ENCODE measurements at places on chromosomes 6 and 20.

- no peak for DNase-seq
Observed at GRCh38 chr6:502761-503160, 111.2 kb downstream of the IRF4 start.

DNA sequence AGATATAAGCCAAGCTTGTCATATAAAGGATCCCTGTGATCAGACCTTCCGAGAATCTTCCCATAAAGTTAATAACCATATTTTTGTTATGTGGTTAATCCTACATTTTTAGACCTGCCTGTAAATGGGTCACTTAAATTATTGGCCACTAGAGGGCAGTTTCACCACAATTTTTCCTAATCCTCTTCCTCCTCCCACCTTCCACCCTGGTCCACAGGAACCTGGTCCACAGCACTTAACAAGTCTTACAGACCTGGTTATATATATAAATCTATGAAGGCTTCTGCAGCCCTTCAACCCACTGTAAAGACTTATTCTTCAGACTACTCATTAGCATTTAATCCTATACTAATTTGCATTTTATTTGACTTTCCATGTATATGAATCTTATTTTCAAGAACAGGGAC, 28.3 kb downstream of the MRS2 start:
- peak; percentile 14 for DNase-seq

- no peak for DNase-seq
Observed at GRCh38 chr6:104187616-104188015, 672.1 kb downstream of the HACE1 start.

DNA sequence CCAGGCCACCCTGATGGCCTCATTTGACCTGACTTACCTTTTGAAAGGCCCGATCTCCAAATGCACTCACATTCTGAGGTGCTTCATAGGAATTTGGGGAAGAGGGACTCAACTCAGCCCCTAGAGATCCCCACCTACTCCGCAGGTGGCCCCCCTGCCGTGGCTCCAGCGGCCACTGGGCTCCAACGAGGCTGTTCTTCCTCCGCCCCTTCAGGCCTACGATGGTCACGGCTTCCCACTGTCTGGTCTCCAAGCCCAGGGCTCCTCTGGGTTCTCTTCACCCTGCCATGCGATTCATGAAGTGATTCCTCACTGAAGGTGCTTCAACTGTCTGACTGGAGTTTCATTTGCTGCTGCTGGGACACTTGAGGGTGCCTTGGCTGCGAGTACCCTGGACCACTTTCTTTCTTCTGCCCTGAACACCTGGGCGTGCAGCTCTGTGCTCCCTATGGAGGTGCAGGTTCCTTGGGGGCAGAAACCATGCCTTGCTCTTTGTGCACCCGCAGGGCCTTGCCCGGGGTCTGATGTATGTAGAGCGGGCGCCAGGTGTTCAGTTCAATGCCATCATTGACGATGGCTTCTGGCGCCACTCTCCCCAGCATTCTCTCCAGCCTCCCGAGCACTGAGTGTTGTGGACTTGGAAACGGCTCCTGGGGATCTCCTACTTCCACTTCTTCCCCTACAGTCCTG, 10.0 kb upstream of the DUSP22 start:
- DNase-seq: no peak

GRCh38 chr6:33790379-33790778, 1.4 kb upstream of the LEMD2 start:
- no peak for DNase-seq

- DNase-seq: no peak
Observed at GRCh38 chr6:7672066-7673062, 53.5 kb upstream of the BMP6 start.

- no peak for DNase-seq
Observed at GRCh38 chr20:55166063-55166462, 690.7 kb downstream of the DOK5 start.

- DNase-seq: no peak
Observed at GRCh38 chr20:33724439-33725094, 4.5 kb upstream of the PXMP4 start.

DNA sequence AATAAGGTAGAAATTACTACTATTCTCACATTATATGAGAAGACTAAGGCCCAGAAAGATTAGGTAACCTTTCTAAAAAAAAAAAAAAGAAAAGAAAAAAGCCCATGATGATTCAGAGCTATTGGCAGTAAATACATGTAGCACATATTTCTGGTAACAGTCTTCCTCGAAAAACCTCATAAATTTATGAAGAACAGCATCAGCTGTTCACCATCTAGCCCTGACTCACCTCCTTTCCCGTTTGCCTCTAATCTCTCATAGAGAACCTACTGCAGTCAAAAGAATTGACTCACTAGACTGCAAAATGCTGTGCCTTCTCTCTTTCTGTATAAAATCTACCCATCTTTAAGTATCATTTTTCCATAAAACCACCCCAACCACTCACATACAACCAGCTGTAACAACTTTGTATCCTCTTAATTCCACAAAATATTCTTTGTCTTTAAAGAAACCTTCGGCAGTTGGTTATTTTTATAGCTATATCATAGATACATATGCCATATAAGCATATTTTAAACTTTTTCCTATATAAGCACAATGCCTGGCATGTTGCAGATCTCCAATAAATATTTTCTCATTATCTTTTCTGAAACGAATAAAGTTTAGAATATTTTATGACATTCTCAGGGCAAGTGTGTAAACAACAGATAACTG, 152.7 kb upstream of the ENPP5 start:
- DNase-seq: no peak

DNA sequence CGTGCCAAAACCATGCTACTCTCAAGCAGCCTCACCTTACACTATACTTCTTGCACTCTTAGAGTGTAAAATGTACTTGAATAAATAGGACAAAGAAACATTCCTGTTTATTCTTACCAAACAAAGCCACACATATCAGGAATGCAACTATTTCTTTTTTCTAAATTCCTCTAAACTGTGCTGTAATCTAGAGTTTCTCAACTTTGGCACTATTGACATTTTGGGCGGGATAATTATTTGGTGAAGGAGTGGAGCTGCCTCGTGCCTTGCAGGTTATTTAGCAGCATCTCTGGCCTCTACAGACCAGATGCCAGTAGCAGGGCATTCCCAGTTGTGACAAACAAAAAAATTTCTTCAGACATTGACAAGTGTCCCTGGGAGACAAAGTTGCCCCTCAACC, 86.9 kb downstream of the PHACTR1 start:
- no peak for DNase-seq

GRCh38 chr20:32227744-32228688, 20.3 kb downstream of the POFUT1 start:
- DNase-seq: no peak

DNA sequence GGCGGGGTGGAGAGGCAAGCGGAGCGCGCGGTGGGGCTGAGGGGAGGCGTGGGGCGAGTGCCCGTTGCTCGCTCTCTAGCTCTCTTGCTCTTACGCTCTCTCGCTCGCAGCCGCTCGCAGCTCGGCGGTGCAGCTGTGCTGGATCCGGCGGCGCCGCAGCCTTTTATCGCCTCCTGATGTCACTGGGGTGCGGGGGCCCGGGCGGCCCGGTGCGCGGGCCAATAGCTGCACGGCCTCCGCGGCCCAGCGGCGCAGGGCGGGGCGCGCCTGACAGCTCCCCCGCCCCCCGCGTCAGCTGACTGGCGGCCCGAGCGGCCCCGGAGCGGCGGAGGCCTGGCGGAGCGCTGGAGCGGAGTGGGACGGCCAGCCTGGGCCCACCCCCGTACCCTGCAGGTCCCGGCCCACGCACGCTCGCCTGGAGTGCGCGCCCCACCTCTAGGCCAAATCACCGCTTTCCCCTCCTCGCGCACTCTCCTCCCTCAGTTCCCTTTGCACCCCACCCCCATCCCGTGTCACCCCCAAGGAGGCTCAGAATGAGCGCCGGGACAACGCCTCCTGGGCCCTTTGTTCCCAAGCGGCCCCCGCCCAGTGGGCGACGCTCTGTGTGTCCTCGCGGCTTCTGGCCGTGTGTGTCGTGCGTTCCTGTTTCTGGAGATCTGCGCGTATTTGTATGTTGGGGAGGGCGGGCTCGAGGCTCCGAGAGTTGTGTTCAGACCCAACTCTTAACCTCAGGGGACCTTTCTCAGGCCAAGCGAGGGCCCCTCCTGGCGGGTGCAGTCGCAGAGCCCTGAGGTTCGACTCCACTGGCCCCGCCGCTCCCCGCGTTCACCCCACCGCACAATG, at the start of gene MAFB:
Gene MAFB, minus strand, starts transcription at position 137 of the 843 bp plus-strand sequence. CDS start 386 bp downstream, outside the sequence.
- no peak for DNase-seq

GRCh38 chr6:165847407-165848085, 184.5 kb upstream of the PDE10A start:
- DNase-seq: no peak

DNA sequence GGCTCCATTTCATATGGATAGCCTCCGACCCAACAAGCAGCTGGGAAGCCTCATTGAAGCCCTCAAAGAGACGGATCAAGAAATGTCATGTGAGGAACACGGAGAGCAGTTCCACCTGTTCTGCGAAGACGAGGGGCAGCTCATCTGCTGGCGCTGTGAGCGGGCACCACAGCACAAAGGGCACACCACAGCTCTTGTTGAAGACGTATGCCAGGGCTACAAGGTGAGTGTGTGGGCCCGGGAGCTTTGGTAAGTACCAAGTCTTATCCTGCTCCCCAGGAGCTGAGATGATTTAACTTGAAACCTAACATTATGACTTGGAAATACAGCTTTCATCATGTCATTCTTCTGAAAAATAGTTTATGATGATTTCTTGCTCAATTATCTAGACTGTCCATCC, 4.1 kb downstream of the TRIM38 start:
- DNase-seq: no peak

DNA sequence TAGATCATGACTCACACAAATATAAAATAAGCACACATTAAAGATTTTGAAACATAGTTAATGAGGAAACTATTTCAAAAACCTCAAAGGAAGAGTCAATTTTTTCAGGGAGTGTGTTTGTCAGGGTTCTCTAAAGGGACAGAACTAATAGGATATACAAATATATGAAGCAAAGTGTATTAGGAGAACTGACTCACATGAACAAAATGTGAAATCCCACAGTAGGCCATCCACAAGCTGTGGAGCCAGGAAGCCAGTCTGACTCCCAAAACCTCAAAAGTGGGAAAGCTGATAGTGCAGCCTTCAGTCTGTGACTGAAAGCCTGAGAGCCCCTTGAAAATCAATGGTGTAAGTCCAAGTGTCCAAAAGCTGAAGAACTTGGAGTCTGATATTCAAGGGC, 898.0 kb upstream of the EYS start:
- DNase-seq: no peak

DNA sequence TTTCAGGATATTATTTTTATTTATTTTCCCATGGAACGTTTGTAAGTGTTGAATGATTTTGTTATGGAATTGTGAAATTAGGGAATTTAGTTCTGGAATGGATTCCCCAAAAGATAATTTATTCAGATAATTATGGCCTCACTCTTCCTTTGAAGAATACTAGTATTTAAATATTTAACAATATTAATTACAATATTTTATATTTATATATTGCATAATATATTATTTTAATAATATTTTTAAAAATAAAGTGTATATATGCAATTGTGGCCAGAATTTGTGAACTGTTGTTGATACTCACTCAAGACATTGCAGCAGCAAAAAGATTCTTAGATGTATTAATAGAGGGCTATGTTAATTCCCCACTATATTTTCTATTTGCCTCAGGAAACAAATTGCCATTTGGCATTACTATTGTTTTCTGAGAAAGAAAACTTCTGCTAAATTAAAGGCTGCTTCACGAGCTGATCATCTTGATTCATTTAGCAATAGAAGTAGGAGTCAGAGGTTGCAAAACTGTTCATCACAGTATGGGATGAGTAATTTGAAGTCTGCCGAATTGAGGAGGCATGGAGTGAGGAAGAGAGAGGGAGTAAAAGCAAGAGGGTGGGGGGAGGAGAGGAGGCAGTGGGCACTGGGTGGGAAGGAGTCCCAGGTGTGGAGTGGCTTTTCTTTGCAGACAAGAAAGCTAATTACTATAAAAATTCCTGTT, 729.2 kb downstream of the DHX35 start:
- no peak for DNase-seq

GRCh38 chr6:163929538-163929937, 515.0 kb downstream of the QKI start:
- no peak for DNase-seq

DNA sequence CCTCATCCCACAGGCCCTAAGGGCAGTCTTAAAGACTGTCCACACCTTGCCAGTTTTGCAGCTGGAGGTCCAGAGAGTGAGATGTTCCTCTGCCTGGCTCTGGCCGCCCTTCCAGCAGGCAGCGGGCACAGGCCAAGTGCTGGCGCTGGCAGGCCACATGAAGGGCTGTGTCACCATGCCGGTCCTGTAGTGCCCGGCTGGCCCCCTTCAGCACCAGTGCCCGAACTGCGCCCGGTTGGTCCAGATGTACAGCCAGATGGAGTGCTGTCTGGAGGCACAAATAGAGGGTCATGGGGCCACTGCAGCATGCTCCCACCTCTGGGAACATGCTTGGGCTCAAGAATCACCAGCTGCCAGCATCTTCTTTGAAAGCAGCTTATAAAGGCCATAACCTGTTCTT, 3.8 kb downstream of the NFKBIE start:
- no peak for DNase-seq

DNA sequence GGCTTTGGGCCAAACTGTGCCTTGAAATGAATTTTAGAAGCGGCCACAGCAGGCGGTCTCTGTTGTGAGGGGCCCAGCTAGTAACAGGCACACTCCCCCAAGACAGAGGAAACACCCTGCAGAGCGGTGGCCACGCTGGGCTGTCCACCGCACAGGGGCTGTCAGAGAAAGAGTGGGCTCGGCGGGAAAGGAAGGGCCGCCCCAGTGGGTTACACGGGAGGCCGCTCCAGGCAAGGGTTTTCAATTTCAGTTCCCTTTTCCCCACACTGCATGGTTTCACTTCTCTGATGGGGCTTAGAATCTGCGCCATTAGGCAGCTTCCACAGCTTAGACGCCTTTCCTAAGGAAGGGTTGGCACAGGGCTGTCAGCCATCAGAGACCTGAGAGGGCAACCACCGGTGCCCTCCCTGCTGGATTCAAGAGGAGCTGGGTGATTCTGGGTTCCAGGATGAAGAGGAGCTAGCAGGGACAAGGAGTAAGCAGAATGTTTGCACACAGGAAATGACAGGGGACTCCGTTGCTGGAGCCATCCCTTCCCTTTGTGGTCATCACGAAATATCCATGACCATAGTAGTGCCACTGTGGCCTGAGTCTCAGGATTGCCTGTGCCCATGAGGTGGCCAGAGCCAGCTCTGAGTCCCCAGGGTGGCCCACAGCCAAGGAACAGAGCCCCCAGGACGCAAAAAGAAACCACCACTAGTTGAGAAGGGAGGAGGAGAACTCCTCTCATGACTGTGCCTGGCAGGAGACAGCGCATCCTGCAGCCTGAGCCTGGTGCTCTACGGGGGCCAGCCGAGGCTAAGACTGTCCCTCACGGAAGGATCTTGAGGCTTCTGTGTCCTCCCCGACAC, 282.7 kb downstream of the NRN1 start:
- DNase-seq: no peak

GRCh38 chr6:30876039-30876730, 8.1 kb upstream of the DDR1 start:
- DNase-seq: no peak

GRCh38 chr20:49344975-49345374, 67.1 kb upstream of the ZNFX1 start:
- DNase-seq: no peak

GRCh38 chr20:13858871-13859270, 74.0 kb downstream of the NDUFAF5 start:
- DNase-seq: no peak
